Inflammatory macrophage (primary cell): ENCODE measurements at places on chromosomes 13 and 19.

DNA sequence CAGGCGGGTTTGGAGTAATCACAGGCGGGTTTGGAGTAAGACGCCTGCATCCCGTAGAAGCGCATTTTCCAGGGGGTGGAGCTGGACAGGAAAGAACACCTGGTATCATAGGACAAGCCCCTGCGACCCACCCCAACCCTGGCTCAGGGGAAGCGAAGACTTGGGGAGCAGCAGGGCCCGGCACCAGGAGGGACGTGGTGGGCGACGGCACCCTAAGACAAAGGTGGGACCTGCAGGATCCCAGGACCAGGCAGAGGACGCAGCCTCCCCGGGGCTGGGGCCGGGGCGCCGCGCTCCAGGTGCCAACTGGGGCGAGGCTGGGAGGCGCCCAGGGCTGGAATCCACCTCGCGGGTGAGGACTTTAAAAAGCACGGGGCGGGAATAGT, 520 bp downstream of the ZNF600 start:
- DNase-seq, result no peak

- no peak for DNase-seq
Observed at GRCh38 chr19:41265395-41266153, 1.4 kb downstream of the HNRNPUL1 start.

- no peak for DNase-seq
Observed at GRCh38 chr19:13056052-13056660, 46.5 kb downstream of the LYL1 start.

DNA sequence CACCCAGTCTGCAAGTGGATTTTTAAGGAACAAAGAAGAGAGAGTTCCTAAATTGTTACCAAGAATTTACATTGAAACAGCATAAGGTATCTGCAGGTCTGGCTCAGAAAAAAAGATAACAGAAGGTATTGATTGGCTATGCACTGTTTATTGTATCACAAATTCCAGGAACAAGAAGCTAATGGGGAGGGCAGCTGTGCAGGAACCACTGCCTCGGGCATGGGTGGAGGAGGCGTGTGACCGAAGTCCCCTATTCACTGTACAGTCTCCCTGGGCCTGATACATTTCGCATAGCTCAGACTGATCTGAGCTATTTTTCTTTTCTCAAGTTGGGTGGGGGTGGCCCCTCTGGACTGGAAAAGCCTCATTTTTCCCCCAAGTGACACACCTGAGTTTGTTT, 11.7 kb downstream of the NECTIN2 start:
- peak; percentile 3 for DNase-seq

- DNase-seq, result no peak
Observed at GRCh38 chr13:113627136-113627535, 30.9 kb downstream of the ATP4B start.

DNA sequence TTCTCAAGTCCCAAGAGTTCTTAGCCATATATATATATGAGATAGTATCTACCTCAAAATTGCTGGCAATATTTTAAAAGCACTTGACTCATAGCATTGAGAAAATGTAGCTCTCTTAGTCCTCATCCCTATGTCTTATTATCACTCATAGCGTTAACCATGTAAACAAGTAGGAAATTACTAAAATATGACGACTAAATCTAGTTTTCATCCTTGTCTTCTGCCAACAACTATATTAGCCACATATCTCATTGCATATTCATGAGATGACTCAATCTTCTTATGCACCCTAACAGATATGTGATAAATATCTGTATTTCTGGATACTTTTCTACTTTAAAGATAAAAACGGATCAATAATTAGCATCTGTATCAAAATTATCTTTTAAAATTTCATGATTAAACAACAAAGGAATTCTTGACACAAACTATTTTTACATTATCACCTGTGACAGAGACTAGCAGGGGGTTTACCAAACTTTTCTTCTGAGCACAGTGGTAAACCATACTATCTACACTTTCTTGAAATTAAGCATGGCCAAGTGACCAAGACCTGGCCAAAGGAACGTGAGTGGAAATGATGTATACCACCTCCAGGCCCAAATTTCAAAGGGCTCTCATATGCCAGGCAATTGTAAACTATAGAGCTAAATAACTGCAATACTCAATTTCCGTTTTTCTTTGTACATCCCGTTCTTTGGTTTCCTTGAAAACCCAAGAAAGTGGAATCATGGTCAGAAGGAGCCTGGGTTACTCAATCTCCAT, 45.7 kb downstream of the ZC3H13 start:
- DNase-seq, result no peak

DNA sequence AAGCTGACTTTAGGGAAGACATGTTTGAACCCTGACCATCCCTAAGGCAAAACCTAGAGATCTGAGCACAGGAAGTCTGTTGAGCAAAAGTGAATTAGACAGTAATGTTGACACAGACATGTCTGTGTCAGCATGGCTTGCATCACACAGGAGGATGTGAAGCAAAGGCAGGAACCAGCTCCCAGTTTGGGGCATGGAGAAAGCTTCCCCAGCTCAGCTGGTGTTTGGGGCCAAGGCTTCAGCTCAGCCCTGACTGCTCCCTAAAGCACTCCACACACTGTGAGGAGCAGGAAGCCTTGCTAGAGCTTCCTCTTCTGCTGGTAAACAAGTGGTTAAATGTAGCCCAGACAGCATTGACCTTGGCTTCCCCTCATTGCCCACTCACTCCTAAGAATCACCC, 153.8 kb upstream of the UBL3 start:
- peak; percentile 73 for DNase-seq

GRCh38 chr13:40275636-40276035, 390.8 kb downstream of the FOXO1 start:
- no peak for DNase-seq

- DNase-seq, result no peak
Observed at GRCh38 chr13:65966991-65967451, 1263.1 kb downstream of the PCDH9 start.

GRCh38 chr13:73635166-73635787, 498.9 kb downstream of the KLF12 start:
- no peak for DNase-seq

GRCh38 chr13:45521297-45521696, 56.6 kb downstream of the COG3 start:
- DNase-seq, result peak; percentile 90

GRCh38 chr13:30743319-30744055, 8.1 kb downstream of the ALOX5AP start:
- peak; percentile 79 for DNase-seq

DNA sequence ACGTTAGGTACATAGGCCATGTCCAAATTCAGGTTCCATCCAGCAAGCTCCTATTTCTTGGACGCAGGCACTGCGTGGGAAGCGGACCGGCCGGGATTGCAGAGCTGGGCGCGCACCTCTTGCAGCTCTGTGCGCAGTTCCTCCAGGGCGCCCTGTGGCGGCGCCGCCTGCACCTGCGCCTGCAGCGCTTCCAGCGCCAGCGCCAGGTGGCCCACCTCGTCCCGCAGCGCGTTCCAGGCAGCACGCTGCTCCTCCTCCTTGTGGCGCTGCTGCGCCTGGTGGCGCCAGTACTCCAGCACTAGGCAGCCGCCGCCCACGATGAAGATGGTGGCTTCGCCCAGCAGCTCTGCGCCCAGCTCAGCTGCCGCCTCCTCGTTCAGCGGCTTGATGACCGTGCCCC, 31.1 kb downstream of the OPA3 start:
- DNase-seq, result no peak

GRCh38 chr13:19959141-19959830, 759 bp downstream of the ZMYM2 start:
- peak; percentile 52 for DNase-seq

DNA sequence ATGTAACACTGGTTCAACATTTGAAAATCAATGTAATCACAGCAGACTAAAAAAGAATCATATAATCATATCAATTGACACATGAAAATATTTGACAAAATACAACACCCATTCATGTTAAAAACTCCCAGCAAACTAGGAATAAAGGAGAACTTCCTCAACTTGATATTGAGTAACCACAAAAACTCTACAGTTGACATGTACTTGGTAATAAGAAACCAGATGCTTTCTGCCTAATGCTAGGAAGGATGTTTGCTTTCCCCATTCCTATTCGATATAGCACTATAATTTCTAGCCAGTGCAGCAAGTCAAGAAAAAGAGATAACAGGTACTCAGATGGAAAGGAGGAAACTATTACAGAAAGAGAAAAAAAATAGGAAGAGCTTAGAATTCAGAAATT, 26.9 kb downstream of the UFM1 start:
- no peak for DNase-seq

GRCh38 chr13:32409001-32409313, 19.0 kb downstream of the N4BP2L1 start:
- no peak for DNase-seq

DNA sequence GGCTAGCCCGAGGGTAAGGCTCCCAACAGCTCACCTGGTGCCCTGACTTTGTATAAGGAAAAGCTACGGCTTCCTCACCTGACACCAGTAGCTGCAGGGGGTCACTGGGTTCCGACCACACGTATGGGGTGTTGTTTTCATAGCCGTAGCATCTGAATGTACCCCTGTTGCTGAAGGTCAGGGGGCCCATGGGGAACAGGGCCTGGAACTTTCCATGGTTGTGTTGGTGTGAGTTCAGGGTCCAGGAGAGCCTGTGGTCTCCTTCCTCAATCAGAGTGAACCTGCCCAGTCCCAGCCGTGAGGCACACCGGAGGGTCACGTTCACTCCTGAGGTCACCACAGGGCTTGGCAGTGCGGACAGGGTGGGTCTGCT, 1.1 kb downstream of the LILRA4 start:
- no peak for DNase-seq

DNA sequence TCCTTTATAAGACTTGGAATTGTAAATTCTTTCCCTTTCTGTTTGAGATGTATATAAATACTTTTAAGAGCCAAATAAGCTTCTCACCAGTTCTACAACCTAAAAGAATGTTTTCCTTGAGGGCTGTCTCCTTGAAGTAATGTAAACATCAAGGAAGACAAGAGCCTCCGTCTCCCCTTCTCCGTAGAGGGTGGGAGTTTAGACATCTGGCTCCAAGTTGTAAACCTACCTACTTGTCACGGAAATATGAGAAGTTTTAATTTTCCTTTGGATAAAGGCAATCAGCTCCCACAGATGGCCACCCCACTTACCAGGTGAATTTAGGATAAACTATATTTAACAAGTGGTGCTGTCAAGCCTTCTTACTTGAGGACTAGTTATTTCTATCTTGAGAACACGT, 237.9 kb downstream of the NALCN start:
- no peak for DNase-seq

- DNase-seq, result no peak
Observed at GRCh38 chr13:26518451-26518959, 39.0 kb upstream of the WASF3 start.

GRCh38 chr19:8501981-8502380, 459 bp downstream of the PRAM1 start:
- peak; percentile 63 for DNase-seq

GRCh38 chr13:20359335-20359734, 127.2 kb upstream of the GJB6 start:
- peak; percentile 80 for DNase-seq

DNA sequence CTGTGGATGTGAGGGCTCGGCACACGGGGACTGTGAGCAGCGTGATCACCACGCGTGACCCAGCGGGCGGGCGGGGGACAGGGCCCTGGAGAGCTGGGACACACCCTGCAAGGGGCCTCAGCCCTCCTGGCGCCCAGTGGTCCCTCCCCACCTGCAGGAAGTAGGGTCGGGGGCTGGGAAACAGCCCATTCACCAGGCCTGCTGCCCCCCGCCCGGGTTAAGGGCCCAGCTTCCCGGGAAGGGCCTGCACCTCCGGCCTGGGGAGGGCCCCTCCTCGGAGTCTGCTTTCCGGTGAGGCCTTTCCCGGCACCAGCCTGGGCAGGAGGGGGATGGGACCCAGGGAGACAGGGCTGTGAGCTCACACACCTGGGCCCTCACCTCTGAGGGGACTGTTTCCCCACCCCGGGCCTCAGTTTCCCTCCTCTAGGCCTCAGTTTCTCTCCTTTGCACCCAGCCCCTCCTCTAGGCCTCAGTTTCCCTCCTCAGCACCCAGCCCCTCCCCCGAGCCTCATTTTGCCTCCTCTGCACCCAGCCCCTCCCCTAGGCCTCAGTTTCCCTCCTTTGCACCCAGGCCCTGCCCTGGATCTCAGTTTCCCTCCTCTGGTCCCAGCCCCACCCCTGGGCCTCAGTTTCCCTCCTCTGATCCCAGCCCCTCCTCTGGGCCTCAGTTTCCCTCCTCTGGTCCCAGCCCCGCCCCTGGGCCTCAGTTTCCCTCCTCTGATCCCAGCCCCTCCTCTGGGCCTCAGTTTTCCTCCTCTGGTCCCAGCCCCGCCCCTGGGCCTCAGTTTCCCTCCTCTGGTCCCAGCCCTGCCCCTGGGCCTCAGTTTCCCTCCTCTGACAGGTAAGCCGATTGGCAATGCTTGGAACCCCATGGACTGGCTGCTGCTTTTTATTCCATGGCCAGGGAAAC, 1.9 kb upstream of the MADCAM1 start:
- no peak for DNase-seq

DNA sequence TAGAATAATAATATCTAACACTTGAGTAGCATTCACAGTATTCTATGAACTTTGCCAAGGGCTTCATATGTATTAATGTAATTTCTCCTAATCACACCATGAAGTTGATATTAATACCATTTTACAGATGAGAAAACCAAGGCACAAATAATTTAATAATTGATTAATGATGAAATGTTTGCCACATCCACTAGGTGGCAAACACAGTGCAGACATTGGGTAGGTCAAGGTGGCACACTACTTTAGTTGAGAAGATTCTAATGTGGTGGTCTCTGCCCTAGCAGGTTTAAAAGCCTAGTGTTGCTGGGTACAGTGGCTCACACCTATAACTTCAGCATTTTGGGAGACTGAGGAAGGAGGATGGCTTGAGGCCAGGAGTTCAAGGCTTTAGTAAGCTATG, 412.4 kb downstream of the SUCLA2 start:
- DNase-seq, result no peak

GRCh38 chr19:31572976-31573298, 223.7 kb upstream of the TSHZ3 start:
- DNase-seq, result no peak

GRCh38 chr13:113951246-113951999, 22.5 kb downstream of the C13orf46 start:
- peak; percentile 74 for DNase-seq

DNA sequence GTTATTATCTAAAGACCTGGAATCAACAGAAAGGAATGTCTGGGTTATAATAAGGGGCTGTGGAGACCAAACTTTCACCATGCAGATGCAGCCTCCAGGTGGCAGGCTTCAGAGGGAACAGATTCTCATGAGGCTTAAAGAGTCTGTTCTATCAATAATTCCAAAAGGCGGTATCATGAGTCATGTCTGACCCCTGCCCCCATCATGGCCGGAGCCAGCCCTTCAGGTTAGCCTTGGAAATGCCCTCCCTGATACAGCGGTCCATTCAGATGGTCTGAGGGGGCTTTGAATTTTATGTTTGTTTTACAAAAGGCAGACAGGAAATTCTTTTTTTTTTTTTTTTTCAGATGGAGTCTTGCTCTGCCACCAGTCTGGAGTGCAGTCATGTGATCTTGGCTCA, 21.7 kb upstream of the LAMP1 start:
- DNase-seq, result peak; percentile 48

DNA sequence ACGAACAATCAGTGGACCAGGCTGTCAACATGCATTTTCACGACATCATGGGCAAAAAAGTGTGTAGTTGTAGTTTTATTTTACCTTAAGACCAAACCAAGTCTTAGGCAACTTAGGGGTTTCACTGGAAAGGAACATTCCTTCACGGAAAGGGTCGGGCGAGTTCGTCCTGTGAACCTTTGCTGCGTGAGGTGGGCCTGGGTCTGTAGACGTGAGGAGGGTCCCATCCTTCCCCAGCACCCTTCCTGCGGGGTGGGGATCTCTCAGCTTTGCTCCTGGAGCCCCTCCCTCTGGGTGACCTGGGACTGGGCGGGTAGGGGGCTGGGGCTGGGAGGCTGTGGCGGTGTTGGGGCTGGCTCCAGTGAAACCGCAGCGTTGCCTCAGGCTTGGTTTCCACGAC, 12.3 kb upstream of the RPS15 start:
- no peak for DNase-seq
